ENCODE measurements at places on chromosomes 4 and X. TPM values are rescaled to one million over a fixed set of nuclear protein-coding genes. Genes with fewer than 3 reads are reported as not detected.

DNA sequence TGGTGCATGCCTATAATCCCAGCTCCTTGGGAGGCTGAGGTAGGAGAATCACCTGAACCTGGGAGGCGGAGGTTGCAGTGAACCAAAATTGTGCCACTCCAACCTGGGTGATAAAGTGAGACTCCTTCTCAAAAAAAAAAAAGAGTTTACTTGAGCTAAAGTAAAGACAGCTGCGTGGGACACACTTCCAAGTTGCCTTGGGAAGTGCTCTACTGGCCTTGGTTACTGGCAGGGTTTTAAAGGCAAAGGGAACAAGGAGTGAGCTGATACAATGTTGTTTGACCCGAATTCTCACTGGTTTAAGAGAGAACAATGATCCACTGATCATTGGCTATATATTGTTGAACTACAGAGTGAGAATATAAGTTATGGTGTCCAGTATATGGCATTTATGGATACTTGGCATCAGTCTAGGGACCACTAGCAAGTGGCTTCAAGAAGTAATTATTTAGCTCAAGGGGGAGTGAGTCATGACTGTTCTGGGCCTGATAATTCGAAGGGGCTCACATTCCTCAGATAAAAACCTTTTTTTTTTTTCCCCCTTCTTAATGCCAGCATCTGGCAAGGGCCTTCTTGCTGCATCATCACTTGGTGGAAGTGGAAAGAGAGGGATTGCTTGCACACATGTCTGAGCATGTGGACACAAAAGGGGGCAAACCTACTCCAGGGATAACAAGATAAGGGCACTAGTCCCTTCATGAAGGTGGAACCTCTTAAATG, 32.3 kb downstream of the GRK4 start:
- DNase-seq, result no peak

- no peak for DNase-seq
These were observed 514.5 kb downstream of the INPP4B start for GRCh38 chr4:142331646-142332045.

- DNase-seq, result no peak
These were observed 28.0 kb downstream of the HNRNPDL start for GRCh38 chr4:82402196-82402775.

- no peak for DNase-seq
These were observed 265.5 kb downstream of the PPP3CA start for GRCh38 chr4:101081695-101082369.

GRCh38 chr4:42473071-42473684, 75.9 kb downstream of the SHISA3 start:
- DNase-seq, result no peak

DNA sequence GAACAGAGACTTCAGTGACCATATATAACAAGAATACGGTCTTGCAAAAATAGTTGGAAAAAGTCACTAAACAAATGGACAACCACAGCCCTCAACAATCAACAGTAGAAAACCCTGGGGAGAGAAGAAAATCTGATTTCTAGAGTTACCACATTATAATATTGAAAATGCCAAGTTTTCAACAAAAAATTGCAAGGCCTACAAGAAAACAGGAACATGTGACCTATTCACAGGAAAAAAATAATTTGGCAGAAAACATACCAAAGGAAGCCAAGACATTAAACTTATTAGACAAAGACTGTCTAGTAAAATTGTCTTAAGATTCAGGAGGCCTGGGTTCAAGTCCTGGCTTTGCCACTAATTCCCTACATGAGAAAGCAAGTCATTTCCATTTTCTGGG, 64.7 kb downstream of the ARHGEF9 start:
- no peak for DNase-seq

GRCh38 chr4:66294638-66295037, 624.3 kb upstream of the EPHA5 start:
- no peak for DNase-seq

- no peak for DNase-seq
These were observed 30.3 kb upstream of the C4orf50 start for GRCh38 chr4:6048537-6048936.

DNA sequence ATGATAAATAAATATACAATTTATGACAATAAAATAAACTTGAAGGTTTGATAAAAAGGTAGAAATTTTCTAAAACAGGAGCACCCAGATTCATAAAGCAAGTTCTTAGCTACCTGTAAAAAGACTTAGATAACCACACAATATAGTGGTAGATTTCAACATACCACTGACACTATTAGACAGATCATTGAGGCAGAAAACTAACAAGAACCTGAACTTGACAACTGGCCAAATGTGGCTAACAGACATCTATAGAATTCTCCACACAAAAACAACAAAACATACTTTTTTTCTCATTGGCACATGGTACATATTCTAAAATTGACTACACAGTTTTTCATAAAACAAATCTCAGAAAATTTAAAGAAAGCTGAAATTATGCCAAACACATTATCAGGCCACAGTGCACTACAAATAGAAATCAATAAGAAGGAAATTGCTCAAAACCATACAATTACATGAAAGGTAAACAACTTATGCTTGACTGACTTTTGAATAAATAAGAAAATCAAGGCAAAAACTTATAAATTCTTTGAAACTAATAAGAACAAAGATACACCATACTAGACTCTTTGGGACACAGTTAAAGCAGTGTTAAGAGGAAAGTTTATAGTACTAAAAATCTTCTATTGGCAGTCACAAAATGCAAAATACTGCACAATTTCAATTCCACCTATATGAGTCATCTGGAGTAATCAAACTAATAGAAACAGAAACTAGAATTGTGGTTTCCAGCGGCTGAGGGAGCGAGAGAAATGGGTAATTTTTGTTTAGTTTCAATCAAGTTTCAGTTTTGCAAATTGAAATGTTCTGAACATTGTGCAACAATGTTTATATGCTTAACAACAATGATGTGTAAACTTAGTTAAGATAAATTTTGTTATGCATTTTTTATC, 925.6 kb downstream of the SH3BGRL start:
- no peak for DNase-seq

DNA sequence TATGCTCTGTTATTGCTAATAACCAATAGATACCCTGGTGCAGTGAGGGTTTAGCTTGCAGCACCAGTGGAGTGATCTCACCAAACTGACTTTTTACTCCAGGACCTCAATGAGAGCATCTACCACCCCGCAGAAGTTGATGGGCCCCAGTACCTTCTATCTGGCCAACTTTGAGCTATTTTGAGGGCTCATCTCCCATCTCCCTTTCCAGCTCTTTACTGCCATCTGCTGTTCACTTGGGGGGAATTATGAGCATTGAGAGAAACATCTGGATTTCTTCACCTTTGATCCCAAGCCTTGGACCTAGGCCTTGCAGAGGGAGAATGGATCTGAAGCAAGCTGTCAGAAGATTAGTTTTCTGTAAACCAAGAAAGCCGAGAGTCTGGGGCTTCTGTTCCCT, 143.6 kb downstream of the TMEM164 start:
- DNase-seq, result peak; percentile 12

GRCh38 chrX:96982161-96982560, 98.5 kb downstream of the RPA4 start:
- DNase-seq, result no peak

DNA sequence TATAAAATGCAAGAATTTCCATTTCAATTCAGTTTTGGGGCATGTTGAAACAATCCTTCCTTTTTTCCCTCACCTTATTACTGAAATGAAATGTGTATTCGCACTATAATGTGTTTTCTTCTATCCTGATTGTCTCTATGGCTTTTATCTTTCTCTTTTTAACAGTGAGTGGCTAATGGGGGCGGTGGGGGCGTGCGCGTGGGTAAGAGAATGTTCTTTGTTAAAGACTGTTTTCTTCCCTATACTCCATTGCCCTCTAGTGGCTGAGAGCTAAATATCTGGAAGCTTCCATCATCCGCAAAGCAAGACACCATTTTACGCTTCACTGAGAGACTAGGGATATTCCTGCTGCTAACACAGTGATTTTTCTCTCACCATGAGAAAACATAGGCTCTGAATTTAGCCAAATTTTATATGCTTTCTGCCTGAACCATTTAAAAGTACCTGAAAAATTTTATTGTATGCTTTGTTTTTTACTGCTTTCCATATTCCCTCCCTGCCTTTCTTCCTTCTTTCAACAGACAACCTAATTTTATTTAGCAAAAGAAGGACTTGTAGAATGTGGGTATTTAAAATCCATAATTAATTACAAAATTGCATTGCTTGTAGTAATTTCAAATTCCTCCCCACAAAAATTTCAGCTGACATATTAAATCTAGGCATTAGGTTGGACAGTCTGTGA, 194.0 kb downstream of the GASK1B start:
- peak; percentile 45 for DNase-seq

- no peak for DNase-seq
These were observed 26.9 kb downstream of the ZNF41 start for GRCh38 chrX:47456080-47456479.

MAGIX gene
- total RNA-seq, result 1.2 TPM

GABRB1 gene
- total RNA-seq, result 0.69 TPM

ADH7 gene
- not detected for total RNA-seq

CAMK2D gene
- total RNA-seq, result 17.7 TPM

TSPAN6 gene
- 50.5 TPM for total RNA-seq

NLGN3 gene
- total RNA-seq, result 11.7 TPM

SLC10A4 gene
- total RNA-seq, result 2.1 TPM

RNF150 gene
- 7.0 TPM for total RNA-seq

TEX13C gene
- 0.26 TPM for total RNA-seq

NUDT11 gene
- 24.3 TPM for total RNA-seq

H2BW2 gene
- 0.15 TPM for total RNA-seq

Data from WTC11 (cell line).